Smooth muscle cell of the umbilical artery (primary cell): ENCODE measurements at places on chromosomes 6 and 20. TPM values are rescaled to one million over a fixed set of nuclear protein-coding genes. Genes with fewer than 3 reads are reported as not detected.

Gene CRISP1
- not detected in 2 replicates for total RNA-seq

Gene PRICKLE4
- total RNA-seq = 0.23 and 1.2 TPM in 2 replicates

Gene SEL1L2
- total RNA-seq = 0.89 TPM in 1 of 2 replicates, not detected in the other

Gene MAP7
- total RNA-seq = 0.30 and 0.32 TPM in 2 replicates

Gene SRMS
- total RNA-seq = not detected in 2 replicates

Gene HNF4A
- not detected in 2 replicates for total RNA-seq

Gene ENPP4
- 0.74 and 0.89 TPM in 2 replicates for total RNA-seq

Gene ZSCAN16
- total RNA-seq = 1.4 and 2.4 TPM in 2 replicates
